Dermis microvascular lymphatic vessel endothelial cell (primary cell): ENCODE measurements at places on chromosomes 16 and 17. TPM values are rescaled to one million over a fixed set of nuclear protein-coding genes. Genes with fewer than 3 reads are reported as not detected.

The KRT13 gene
- total RNA-seq: not detected in 2 replicates

The MRC2 gene
- total RNA-seq: 9.2 and 13.9 TPM in 2 replicates

The CMTM2 gene
- total RNA-seq: not detected in 2 replicates

The AATK gene
- total RNA-seq: 1.5 and 2.9 TPM in 2 replicates
